T-helper 17 cell (primary cell): ENCODE measurements at places on chromosomes 2 and 18.

- DNase-seq: no peak
Measured at GRCh38 chr2:59903994-59904544, 649.4 kb downstream of the BCL11A start.

GRCh38 chr2:140718999-140719398 is 1411.8 kb downstream of the LRP1B start:
- no peak for DNase-seq

DNA sequence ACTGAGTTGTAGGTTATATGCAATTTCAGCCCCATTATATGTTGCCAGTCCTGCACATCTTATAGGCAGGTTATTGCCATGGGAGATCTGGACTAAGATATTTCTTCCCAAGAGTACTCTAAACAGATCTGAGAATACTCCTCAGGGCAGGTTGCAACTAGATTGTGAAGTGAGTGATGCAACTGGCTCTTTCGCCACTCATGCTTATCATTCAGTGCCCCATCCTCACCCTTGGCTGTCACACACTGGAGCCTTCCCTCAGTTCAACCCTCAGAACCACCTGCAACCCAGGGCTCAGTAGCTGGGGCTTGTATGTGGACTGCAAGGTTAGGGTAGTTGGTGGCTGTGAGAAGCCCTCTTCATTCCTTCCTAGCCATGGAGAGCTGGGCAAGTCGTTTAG is 14.1 kb downstream of the MERTK start:
- no peak for DNase-seq

DNA sequence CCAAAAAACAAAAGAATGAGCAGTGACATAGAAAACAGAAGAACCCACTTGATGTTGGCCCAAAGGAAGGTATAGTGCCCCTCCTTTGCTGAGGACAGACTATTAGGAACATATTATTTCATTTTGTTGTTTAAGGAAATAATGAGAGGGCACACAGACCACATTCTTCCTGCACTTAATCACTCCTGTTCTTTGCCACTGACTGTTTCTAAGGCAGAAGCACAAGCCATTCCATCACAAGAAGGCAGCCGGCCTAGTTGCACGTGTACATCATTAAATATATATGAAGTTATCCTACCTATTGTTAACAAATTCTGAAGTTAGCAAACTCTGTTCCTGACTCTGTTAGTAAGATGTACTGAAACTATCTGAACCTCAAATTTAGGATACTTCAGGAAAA is 110.0 kb downstream of the LNPK start:
- DNase-seq: no peak
